ENCODE measurements at places on chromosomes 16 and 17.

DNA sequence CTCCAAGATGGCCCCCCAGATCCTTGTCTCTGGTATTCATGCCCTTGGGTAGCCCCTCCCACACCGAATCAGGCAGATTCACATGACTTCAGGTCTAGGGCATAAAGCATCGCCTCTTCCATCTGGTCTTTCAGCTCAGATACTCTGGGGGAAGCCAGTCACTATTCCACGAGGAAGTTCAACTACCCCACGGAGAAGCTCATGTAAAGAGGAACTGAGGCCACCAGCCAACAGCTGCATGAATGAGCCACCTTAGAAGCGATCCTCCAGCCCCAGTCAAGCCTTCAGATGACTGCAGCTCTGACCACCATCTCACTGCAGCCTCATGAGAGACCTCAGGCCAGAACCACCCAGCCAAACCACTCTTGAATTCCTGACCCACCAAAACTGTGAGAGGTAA, 54.1 kb downstream of the SOCS3 start:
- no peak for DNase-seq

GRCh38 chr16:66287416-66287815, 79.1 kb upstream of the CDH5 start:
- no peak for DNase-seq

DNA sequence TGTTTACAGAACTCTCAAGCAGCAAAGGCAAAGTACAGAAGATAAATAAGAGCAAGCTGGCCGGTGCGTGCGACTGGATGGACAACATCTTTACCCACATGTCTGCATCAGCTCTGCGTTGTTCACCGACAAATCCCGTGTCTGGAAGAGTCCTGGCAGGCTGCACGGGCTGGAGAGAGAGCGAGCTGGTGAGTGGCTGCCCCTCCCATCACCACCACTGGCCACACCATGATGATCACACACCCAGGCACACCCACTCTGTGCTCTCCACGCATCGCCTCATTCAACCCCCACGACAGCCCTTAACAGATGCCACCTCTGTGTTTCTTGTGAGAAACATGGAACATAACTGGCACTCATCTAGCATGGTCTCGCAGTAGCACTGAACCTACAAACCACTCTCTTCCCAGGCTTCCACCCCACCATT, 59.2 kb downstream of the ANKRD11 start:
- peak; percentile 86 for DNase-seq

GRCh38 chr17:44763170-44763569, 4.4 kb downstream of the ADAM11 start:
- no peak for DNase-seq

GRCh38 chr17:12110906-12111305, 90.2 kb downstream of the MAP2K4 start:
- no peak for DNase-seq

- DNase-seq: no peak
Measured at GRCh38 chr17:72342627-72343527, 222.1 kb downstream of the SOX9 start.

DNA sequence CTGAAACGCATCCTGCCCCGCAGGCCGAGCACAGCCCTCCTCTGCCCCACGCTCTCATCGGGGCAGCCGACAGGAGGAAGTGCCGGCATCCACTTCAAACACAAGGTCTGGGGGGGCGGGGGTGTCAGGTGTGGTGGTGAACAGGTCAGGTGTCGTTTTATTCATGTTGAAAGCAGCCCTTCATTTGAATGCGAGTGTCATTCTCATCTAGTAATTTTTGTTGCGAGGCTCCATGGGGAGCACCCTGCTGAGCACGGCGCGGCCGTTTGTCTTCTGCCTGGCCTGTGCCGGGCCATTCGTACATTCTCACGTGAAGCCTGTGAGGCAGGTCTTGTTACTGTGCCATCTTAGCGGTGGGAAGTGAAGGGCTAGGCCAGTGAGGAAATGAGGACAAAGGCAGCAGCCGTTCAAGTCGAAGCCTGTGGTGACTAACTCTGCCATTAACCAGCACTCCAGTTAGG, 1.9 kb downstream of the ACSF3 start:
- DNase-seq: no peak

GRCh38 chr16:20404637-20405036, at the start of gene PDILT:
Gene PDILT, minus strand, starts transcription at chr16:20404737. Its CDS starts 5,437 bp downstream, at chr16:20399300.
- no peak for DNase-seq

GRCh38 chr16:12149971-12150370, 173.4 kb downstream of the SNX29 start:
- DNase-seq: no peak

GRCh38 chr16:11697319-11697718, 29.1 kb downstream of the SNN start:
- no peak for DNase-seq

DNA sequence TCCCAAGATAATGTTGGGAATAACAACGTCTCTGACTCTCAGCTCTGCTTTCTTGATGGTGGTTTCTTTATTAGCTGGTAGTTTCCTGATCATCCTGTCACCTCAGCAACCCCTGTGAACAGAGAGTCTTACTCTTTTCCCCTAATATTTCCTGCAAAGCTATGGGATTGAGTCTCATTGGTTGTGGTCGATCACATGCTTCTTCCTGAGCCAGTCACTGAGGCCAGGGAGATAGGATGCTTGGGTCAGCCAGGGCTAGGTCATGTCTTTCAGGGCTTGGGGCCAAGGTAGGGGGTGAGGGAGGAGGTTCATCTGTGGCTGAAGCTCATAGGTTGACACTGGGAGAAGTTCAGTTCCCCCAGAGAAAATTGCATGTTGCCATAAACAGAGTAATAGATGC, 114.3 kb downstream of the ABCC1 start:
- no peak for DNase-seq

DNA sequence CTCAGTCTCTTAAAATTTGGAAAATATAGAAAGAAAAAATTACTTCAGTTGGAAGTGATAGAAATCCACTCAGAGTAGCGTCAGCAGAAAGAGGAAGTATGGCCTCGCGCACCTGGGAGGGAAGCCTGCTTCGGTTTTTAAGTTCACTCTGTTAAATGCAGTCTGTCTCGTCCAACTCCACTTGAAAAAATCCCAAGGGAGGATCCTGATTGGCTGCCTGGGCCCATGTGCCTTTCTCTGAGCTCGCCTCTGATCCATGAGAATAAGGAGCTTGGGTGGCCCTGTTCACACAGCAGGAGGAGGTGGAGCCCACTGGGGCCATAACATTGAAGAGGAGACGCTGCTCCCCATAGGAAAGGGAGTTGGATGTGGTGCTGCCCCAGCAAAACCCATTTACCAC, 40.7 kb downstream of the DNAJA2 start:
- DNase-seq: no peak

DNA sequence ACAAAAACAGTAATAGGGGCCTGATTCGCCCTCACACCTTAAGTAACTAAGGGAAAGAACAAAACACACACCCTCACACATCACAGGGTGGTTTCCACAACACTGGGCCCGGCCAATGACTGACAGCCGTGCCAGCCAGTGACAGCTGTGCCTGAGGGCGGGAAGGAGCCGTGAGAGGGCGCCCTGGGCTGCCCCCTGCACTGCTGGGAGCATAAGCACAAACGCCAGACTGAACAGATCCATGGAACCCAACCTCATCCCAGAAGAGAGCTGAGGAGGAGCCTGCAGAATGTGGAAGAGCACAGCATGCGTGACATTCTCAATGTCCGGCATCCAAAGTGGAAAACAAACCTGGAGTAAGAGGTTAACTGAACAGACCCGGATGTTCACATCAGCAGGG, 16.0 kb downstream of the CSNK1D start:
- DNase-seq: no peak

DNA sequence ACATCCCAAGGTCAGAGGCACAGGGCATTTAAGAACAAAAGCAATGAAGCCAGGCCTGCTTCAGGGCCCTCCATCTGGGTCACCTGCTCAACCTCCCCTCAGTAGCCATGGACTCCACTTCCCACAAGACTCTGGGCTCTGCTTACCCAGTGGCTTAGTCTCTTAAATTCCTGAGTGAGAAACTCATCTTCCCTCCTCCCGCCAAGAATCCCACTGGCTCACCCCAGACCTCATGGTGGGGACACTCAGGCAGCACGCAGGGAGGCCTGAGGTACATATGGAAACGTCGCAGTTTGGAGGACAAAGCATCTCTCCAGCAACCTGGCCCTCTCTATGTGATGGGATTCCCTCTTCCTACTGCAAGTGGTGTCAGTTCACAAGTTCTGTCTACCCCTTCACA, 326.7 kb upstream of the CDH5 start:
- no peak for DNase-seq

DNA sequence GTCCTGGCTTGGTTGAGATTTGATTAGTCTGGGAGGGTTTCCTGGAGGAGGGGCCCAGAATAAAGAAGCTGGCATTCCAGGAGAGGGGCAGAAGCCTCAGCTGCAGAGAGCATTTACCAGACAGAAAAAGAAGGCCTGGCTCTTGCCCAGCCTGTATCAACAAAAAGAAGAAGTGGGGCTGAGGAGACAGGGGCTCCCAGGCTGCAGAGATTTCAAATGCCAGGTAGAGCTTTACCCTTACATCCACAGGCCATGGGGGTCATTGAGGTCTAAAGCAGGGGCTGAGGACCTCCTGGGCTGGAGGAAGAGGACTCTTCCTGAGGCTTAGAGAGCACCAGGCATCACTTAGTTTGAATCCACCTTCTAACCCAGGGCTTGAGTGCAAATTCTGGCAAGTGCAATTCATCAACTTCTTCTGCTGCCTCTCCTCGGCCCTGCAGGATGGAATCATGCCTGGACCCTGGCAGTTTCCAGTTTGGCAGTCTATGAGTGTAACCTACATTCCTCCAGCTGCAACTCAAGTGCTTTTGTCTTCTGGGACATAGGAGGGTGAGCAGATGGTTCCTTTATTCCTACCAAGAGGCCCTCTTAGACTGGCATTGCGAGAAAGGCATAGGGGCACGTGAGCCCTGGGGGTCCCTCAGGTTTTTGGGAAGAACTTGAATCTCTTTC, 15.3 kb downstream of the CA7 start:
- no peak for DNase-seq

DNA sequence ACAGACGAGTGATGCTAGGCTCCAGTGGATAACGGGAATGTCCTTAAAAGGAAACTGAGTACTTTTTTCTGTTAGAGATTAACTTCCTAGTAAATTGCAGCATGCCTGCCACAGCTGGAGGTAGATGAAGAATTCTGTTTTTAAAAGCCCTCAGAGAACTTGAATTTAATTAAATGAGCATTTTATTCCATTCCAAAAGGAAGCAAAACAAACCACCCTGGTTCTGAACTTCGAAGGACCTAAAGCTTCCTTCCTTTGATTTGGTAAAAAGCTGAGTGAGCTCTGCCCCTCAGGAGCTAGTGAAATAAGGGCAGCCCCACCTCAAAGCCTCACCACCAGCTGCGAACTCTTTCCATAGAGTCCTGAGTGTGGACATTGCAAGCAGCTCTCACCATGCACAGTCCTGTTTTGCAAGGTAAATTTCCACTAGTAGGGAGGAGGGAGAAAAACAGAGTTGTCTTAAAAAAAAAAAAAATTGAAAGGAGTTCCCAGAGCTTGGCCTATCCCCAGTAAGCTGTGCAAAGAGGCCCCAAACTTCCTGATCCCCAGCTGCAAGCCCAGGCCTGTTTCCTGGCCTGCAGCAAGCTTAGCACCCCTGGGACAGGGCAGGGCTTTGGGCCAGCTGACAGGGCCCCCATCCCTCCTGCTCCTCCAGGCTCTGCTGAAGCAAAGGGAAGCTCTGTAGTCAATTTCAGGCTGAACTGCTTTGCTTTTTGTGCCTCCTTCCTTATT, 11.2 kb downstream of the CHD9NB start:
- DNase-seq: no peak

GRCh38 chr17:9924735-9925191, 19.7 kb upstream of the RCVRN start:
- DNase-seq: peak; percentile 81

- DNase-seq: no peak
Measured at GRCh38 chr16:87391324-87391949, 699 bp upstream of the MAP1LC3B start.

Data from HFFc6 (cell line).